ENCODE measurements at places on chromosomes 6 and 20.

DNA sequence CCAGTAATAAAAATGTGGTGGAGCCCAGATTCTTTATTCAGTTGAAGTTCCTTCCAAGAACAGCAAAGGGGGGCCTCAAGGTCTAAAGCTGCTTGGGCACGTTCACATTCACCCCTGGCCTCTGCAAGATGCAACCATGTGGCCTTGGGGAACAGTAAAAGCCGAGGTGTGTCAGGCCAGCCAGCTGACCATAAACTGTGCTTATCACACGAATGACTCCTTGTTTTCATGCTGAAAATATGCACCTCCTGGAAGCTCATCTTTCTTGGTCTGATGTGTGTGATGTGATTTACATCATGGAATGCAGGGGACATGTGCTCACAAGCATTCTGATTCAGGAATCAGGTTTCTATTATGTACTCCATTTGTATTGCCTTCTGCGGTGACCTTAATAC is 211.6 kb upstream of the MARCKS start:
- no peak for DNase-seq

DNA sequence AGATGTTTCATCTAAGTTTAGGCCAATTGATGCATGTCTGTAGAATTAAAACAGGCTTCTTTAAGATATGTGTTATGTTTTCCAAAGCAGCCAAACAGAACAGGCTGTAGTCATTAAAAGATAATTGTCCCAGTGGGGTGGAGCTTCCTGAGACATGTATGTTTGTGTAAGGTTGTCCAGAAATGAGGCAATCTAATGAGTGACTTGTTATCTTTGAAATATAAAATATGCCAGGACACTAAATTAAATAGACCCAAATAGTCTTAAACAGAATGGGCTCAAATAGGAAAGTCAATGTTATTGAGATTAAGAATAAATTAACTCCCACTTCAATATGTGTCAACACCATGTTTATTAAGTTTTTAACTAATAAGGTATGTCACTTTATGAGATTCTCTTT is 204.7 kb upstream of the RNF217 start:
- no peak for DNase-seq

DNA sequence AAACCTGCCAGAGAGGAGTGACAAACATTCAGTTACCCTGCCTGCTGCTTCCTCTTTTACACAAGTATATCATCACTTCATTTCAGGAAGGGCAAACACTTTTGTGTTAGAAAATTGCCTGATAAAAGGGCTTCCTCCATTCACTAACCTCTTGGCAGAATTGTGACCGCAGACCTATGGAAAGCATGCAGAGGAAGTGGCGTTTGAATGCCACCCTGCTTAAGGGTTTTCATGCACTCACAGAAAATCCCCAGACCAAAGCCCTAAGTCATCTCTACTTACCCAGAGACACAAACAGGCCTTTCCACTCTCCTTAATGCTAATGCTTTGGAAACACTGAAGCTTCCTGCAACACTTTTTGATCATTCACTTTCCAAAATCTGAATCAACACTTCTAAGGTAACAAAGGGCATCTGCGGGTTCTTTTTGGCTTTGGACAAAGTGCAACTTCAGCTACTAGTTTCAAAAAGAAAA is 22.1 kb upstream of the RALGAPA2 start:
- no peak for DNase-seq

GRCh38 chr6:25174678-25175077 is 104.5 kb upstream of the CARMIL1 start:
- DNase-seq, result no peak

GRCh38 chr6:127200114-127200513 is 66.5 kb upstream of the RNF146 start:
- DNase-seq, result no peak

DNA sequence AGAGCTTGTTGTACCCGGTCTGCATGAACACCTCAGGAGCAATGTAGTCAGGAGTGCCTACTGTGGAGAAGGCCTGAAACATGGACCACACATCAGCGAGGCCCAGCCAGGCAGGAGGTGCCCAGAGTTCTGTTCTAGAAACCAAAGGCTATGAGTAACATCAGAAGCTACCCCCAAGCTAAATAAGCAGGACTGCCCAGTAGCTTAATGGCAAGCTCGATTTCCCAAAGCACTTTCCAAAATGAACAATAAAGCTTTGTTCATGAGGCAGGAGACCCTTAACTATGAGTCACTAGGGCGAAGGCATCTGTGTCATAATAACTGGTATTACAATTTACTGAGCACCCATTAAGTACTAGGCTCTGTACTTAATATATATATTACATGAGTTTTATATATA is 47.4 kb downstream of the STK38 start:
- DNase-seq, result no peak

- DNase-seq, result no peak
Measured at GRCh38 chr6:110708295-110708950, 106.8 kb downstream of the CDK19 start.

GRCh38 chr6:39471954-39472659 is 149.6 kb upstream of the KCNK16 start:
- no peak for DNase-seq

- no peak for DNase-seq
Measured at GRCh38 chr6:130516604-130517003, 150.8 kb downstream of the TMEM200A start.

DNA sequence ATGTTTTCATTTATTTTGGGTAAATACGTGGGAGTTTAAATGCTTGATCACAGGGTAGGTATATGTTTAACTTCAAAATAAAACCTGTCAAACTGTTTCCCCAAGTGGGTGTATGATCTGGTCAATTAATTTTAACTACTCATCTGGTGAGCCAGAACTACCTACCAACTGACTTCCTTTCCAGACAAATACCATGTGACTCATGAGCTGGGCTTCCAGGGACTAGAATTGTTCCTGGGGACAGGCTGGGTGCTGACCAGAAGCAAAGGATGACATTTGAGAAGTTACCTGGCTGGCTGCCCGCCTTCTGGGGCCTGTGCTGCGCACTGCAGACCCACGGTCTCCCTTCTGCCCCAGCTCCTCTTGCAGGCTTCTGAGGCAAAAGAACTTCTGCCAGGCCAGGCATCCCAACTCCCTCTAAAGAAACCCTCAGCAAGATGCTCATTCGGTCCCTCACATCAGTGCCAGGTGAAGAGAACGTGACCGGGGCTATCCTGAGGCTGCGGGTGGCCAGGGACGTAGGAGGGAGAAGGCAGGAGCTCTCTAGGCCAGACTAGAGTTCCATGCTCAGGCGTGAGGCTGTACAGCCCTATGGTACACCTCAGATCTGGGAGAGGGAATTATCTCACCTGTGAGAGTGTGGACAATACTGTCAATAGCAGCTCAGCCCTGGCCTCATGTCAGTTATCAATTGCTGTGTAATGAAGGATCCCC is 103.6 kb downstream of the JPH2 start:
- no peak for DNase-seq

GRCh38 chr6:166959911-166960608 is 3.7 kb upstream of the RNASET2 start:
- DNase-seq, result no peak

GRCh38 chr6:149043476-149044130 is 273.9 kb upstream of the TAB2 start:
- no peak for DNase-seq

DNA sequence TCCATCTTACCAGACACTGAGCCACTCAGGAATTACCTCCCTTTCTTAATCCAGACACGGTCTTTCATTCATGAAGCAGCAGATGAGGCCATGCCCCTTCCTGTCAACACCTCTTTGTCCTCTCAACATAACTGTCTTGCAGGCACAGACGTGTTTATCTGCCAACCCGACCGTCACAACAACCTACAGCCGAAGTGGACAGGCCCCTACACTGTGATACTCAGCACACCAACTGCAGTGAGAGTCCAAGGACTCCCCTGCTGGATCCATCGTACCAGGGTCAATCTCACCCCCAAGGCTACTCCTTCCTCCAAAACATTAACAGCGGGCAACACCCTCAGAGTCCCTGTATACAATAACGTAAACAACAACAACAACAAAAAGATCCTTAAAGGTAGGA is 30.6 kb upstream of the ULBP3 start:
- no peak for DNase-seq

GRCh38 chr20:33408716-33409654 is 7.7 kb upstream of the CDK5RAP1 start:
- no peak for DNase-seq

DNA sequence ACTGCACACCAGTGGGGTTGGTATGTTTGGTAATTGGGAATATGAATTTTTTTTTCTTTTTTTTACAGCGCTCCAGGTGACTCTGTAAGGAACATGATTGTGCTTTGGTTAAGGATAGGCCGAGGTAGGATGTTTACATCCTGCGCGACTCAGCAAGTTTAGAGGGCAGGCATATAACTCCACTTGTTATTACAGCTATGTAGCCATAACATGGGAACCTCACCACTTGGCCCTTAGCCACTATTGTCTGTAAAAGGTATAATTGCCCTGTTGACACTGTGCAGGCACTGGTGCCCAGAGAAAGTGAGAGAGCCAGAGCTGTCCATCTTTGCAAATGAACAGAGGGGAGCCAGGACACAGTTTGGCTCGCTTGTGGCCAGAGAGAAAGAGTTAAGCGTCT is 172.9 kb downstream of the MCHR2 start:
- no peak for DNase-seq

DNA sequence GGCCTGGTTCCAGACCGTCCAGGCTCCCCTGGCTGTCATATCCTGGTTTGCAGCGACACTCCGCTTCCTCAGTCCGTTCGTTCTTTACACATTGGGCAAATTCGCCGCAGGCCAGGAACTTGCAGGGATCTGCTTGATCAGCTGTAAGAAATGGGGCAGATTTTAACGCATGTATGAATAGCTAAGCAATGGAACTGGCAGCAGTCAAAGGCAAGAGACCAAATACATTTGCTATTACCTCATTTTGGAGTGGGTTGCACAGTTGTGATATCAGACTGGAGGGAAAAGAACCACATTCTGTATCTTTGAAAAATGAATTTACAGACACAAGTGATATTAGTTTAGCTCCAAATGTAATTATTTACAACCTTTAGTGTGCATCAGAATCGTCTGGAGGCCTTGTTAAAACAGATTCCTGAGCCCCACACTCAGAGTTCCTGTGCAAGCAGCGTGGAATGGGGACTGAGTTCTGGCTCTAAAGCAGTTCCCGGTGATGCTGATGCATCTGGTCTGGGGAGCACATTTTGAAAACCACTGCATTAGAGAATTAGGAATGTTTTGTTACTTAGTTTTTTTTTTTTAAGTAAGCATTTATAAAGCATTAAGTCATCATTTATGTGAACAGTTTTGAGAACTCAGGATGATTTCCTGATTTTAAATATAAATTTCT is 141.3 kb downstream of the IMPG1 start:
- DNase-seq, result no peak

DNA sequence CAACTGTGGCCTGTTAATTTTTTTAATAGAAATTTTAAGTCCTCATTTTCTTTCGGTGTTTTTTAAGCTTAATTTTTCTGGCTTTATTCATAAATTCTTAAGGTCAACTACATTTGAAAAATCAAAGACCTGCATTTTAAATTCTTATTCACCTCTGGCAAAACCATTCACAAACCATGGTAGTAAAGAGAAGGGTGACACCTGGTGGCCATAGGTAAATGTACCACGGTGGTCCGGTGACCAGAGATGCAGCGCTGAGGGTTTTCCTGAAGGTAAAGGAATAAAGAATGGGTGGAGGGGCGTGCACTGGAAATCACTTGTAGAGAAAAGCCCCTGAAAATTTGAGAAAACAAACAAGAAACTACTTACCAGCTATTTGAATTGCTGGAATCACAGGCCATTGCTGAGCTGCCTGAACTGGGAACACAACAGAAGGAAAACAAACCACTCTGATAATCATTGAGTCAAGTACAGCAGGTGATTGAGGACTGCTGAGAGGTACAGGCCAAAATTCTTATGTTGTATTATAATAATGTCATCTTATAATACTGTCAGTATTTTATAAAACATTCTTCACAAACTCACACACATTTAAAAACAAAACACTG is 10.1 kb downstream of the HFE start:
- DNase-seq, result peak; percentile 29

- DNase-seq, result no peak
Measured at GRCh38 chr6:134466771-134467525, 149.0 kb upstream of the SGK1 start.
